ENCODE measurements at places on chromosomes 1 and 21.

DNA sequence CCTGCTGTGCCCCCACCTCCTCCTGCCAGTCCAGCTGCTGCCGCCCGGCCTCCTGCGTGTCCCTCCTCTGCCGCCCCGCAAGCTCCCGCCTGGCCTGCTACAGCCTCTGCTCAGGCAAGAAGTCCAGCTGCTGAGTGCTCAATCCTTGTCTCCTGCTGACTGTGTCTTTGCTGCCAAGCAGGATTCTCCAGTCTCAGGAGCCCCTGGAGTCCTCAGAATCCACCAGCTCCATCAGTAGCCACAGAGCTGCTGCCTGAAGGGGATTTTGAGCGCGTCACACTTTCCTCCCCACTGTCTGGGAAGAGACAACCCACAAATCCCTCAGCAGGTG lies 973 bp downstream of the KRTAP10-11 start:
- DNase-seq = no peak

DNA sequence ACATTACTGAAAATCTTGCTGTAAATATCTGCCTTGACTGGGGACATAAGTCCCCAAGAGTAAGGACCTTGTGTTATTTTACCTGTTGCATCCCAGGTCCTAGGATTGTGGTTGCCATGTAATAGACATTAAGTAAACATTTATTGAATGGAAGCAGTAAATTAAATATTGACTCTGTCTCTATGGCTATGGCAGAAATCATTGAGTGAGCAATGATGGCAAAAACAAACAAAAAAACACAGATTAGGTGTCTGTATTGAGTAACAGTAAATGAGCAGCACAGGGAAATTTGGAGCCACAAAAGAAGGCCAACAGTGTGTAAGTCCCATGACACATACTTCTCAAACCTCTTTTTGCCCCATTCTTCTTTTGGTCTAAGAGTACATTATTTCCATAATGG lies 240.4 kb downstream of the NFIA start:
- no peak for DNase-seq

GRCh38 chr1:205923651-205924459 lies 19.4 kb downstream of the SLC26A9 start:
- no peak for DNase-seq

DNA sequence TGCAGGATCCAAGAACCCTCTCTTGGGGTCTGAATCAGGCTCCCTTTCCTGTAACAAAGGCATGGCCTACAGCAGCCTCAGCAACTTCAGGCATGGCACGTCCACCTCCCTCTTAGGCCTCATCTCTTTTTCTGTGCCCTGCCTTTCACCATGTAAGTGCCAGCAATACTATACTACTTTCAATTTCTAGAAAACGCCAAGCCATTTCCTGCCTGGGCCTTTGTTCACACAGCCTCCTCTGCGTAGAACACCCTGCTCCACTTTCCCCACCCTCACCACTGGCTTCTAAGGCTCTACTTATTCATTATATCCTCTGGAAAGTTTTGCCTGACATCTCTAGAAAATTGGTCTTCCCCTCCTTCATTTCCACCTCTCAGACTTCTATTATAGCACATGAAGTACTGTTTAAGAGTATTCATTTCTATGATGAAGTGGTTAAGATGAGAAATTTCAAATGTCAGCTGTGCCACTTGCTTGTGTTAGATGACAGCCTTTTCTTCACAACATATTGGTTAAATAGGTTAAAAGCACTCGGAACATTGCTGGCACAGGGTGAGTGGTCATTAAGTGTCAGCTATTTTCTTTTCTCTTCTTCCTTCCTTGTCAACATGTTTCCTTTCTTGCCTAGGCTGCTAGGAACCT lies 41.6 kb upstream of the VWA5B1 start:
- DNase-seq = peak; percentile 16

- DNase-seq = no peak
Measured at GRCh38 chr1:93827128-93827527, 51.9 kb downstream of the DNTTIP2 start.

DNA sequence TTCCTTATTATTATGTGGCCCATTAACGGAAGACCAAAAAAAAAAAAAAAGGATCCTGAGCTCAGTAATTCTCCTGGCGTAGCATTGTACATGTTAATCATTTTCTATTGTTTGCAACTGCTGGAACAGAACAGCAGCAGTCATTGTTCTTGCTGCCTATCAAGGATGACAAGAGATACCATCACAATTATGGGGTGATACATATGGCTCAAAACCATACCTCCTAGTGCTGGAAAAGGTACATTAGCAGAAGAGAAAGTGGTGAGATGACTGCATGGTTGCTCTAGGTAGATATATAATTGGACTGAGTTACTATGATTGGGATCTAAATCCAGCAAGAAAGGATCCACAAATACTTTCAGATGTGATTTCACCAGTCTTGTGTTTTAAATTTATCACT lies 13.3 kb upstream of the TLR5 start:
- no peak for DNase-seq

DNA sequence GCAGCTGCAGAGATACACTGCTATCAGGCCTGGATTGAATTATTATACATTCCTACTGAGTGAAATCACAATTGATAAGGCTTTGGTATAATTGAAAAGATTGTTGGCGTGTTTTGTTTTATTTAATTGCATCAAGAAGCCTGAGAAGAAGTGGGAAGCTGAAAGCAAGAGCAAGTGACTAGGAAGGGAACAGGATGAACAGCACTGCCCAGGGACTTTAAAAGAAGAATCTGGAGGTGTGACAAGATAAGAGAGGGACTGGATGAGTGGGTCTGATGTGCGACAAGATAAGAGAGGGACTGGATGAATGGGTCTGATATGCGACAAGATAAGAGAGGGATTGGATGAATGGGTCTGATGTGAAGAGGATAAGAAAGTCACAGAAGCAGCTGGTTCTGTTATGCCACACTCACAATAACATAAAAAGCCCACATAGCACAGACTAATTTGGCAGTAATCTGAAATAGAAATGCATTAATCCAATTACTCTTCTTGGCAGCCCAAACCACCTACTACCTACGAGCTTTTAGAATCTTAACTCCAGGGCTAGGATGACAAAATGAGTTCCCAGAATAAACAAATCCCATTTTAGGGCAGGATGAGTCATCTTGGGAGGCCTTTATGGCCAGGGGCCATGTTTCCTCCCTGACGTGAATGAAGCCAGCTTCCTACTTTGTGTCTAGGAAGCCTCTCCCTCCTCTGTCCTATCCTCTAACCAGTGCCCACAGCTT lies 129.7 kb downstream of the DUSP10 start:
- no peak for DNase-seq

- DNase-seq = no peak
Measured at GRCh38 chr1:202186327-202186726, 7.3 kb upstream of the LGR6 start.

- no peak for DNase-seq
Measured at GRCh38 chr1:4527819-4528218, 126.6 kb upstream of the AJAP1 start.

GRCh38 chr1:83882906-83883305 lies 116.0 kb downstream of the TTLL7 start:
- no peak for DNase-seq

DNA sequence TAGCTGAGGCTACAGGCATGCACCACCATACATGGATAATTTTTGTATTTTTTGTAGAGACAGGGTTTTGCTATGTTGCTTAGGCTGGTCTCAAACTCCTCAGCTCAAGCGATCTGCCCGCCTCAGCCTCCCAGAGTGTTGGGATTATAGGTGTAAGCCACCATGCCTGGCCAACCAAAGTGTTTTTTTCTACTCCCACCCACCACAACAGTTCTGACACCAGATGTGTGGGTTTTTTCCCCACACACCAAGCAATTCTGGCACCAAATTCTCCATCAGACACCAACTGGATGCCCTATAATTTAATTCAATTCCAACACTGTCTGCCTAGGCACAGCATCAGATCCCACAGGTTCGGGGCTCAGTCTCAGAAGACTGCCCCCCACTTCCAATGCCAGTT lies 20.6 kb upstream of the KLHDC8A start:
- no peak for DNase-seq

DNA sequence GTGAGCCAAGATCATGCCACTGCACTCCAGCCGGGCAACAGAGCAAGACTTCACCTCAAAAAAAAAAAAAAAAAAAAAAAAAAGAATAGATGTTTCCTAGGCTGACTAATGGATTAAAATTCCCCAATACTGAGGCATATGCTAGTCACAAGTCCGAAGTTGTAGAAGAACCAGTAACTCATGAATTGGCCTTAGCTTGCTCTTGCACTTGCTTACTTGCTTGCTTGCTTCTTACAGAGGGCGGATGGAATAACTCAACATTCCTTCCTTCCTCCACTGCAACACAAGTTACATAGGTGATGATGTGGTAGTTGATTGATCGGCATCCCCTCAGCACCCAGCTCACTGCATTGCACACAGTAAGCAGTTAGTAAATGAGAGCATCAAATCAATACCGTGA lies 2.8 kb upstream of the TARS2 start:
- no peak for DNase-seq

DNA sequence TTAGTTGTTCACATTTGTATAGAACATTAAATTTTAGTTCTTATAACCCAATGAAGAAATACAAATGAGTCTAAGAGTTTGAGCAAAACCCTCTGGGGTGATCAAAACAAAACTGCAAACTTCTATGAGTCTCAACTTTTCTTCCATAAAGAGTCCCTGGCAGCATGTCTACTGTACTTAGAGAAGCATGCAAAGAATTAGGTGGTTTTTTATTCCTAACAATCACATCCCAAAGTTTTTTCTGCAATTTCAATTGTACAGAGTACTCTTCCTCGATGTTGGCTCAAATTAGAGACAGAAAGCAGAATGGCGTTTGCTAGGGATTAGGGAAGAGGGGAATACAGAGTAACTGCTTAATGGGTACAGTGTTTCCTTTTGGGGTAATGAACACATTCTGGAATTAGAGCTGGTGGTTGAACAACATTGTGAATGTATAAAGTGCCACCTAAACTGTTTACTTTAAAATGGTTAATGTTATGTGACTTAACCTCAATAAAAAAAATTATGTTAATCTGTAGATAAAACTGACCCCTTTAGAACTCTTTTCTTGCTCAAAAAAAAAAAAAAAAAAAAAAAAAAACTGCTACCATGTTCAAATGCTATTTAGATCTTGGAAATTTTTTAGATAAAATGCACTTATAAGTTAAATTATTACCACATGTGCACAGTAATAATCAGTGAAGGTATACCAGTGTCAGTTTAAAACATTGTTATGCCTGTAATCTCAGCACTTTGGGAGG lies 4.8 kb downstream of the RC3H1 start:
- DNase-seq = no peak

GRCh38 chr21:32757804-32758203 lies 13.8 kb downstream of the PAXBP1 start:
- no peak for DNase-seq

- DNase-seq = no peak
Measured at GRCh38 chr1:204218552-204218951, 4.8 kb upstream of the GOLT1A start.

GRCh38 chr1:3668585-3669300 lies 16.4 kb downstream of the TP73 start:
- no peak for DNase-seq

GRCh38 chr1:35386290-35386689 lies 117.8 kb downstream of the ZMYM4 start:
- DNase-seq = no peak

- no peak for DNase-seq
Measured at GRCh38 chr1:54230507-54231339, 30.8 kb downstream of the MRPL37 start.

- no peak for DNase-seq
Measured at GRCh38 chr1:83626603-83627002, 372.3 kb downstream of the TTLL7 start.

DNA sequence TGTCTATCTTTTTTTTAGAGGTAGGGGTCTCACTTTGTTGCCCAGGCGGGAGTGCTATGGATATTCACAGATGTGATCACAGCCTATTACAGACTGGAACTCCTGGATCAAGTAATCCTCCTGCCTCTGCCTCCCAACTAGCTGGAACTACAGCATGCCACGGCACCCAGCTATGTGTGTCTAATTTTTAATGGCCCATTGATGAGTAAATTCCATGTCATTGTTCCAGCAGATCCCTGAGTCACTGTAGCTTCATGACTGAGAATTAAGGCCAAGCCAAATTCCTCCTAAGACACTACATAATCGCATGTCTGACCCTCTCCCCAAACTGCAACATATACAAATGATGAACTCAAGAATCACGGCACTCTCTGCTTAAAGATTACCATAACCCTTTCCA lies 84.2 kb upstream of the RGS2 start:
- no peak for DNase-seq

GRCh38 chr1:224430511-224431113 lies 4.0 kb downstream of the WDR26 start:
- peak; percentile 67 for DNase-seq

All from thymus (tissue), 14 donors.